Stimulated activated CD4-positive, alpha-beta T cell treated with anti-CD3 and anti-CD28 coated beads, Interleukin-1b, Interleukin-23, amount 100 ng/mL, for 1 hour (primary cell): ENCODE measurements at places on chromosomes 6 and 20.

- DNase-seq = no peak
Observed at GRCh38 chr20:54345301-54345724, 130.1 kb upstream of the DOK5 start.

GRCh38 chr6:18359237-18359885 is 27.8 kb upstream of the RNF144B start:
- no peak for DNase-seq

DNA sequence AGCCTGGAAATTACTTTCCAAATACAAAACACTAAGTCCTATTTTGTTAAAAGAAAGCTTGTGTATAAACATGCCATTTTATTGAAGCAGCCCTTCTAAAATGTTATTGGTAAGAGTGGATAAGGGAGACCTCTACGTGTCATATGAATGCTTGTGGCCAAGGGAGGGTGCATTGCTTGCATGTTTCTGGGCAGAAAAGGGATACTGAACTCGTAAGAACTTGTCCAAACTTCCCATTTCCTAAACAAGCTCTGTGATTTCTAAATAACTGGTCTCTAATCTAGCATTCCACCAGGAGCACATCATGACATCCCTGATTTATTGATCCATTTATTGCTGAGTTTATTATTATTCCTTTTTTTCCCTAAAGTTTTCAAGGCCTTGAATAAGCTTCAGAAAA is 474.1 kb downstream of the CD109 start:
- no peak for DNase-seq

DNA sequence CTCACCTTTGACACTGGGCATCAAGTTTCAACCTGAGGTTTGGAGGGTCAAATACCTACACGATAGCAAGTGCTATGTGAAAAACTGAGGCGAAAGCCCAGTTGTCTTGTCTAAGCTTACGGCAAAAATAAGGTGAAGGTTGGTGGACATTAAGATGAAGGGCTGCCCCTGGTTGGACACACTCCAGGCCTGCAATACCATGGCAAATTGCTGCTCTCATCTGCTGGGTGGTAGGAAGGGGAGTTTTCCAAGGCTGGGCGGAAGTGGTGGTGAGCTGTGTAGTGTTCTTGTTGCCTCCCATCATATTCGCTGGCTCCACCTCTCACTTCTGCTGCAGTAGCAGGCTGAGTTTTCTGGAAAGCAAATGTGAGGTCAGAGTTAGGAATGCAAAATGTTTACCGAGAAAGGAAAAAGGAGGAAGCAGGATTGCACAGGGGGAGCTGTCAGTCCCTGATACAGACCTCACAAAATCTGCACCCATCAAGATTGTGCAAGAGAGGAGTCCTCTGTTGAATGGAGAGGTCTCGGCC is 33.7 kb downstream of the SCP2D1 start:
- no peak for DNase-seq

GRCh38 chr20:53921443-53921973 is 148.9 kb downstream of the BCAS1 start:
- DNase-seq = no peak

- no peak for DNase-seq
Observed at GRCh38 chr6:64010010-64010409, 374.4 kb downstream of the PHF3 start.

- DNase-seq = no peak
Observed at GRCh38 chr20:11473983-11474382, 443.7 kb upstream of the BTBD3 start.

- DNase-seq = no peak
Observed at GRCh38 chr6:47631269-47631772, 67.1 kb upstream of the ADGRF4 start.

- DNase-seq = no peak
Observed at GRCh38 chr20:62469352-62469751, 6.4 kb downstream of the GATA5 start.

GRCh38 chr6:105452376-105452775 is 49.5 kb upstream of the PREP start:
- DNase-seq = no peak

- no peak for DNase-seq
Observed at GRCh38 chr6:44627091-44627882, 239.8 kb downstream of the CDC5L start.

DNA sequence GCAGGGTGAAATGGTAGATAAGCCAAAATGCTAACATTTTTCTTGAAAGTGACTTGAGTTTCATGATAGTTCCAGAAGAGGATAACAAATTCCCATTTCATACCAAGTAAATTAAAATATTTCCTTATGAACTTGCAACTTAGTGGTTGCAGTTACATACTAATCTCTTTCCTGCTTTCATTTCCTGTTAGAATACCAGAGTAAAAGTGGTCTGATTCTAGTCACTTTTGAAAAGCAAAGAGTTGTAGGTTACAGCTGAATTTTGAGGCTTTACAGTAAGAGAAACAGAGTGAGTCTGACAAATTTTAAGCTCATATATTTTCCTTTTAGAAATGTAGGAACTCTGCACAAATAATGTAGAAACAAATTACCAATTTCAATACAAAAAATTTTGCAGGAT is 117.4 kb downstream of the ZFAND3 start:
- DNase-seq = no peak

GRCh38 chr6:3654898-3655297 is 96.6 kb downstream of the PXDC1 start:
- no peak for DNase-seq

GRCh38 chr20:49986049-49986448 is 3.3 kb downstream of the SNAI1 start:
- no peak for DNase-seq

DNA sequence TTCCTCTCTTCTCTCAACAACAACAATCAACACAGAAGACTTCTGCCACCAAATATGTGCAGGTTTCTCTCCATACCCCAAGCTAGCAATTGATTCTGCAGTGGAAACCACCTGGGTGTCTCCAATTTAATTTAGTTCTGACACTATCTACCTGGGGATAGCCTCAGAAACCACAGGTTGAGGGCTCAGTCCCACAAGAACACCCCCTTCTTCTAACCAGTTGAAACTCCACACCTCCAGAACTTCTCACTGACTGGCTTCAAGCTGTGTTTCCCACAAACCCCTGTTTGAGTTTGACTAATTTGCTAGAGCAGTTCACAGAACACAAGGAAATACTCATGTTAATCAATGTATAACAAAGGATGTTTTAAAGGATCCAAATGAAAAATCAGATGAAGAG is 52.5 kb upstream of the SPTLC3 start:
- no peak for DNase-seq

GRCh38 chr6:121584586-121585369 is 149.3 kb downstream of the GJA1 start:
- DNase-seq = no peak

DNA sequence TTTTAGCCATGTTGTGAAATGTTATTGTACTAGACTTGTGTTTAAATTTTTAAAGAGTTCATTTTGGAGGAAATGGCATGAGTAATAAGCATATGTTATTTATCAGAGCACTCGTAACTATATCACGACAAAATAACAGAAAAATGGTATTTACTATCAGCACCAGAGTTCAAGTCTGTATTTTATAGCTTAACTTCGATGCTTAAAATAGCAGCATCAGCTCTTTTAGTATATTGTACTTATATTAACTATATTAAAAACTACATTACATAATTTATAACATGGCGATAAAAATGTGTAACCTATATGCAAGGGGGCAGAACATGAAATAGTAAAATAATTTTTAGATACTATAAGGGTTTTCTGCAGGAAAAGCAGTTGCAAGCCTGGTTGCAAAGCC is 52.9 kb downstream of the ABRACL start:
- no peak for DNase-seq

DNA sequence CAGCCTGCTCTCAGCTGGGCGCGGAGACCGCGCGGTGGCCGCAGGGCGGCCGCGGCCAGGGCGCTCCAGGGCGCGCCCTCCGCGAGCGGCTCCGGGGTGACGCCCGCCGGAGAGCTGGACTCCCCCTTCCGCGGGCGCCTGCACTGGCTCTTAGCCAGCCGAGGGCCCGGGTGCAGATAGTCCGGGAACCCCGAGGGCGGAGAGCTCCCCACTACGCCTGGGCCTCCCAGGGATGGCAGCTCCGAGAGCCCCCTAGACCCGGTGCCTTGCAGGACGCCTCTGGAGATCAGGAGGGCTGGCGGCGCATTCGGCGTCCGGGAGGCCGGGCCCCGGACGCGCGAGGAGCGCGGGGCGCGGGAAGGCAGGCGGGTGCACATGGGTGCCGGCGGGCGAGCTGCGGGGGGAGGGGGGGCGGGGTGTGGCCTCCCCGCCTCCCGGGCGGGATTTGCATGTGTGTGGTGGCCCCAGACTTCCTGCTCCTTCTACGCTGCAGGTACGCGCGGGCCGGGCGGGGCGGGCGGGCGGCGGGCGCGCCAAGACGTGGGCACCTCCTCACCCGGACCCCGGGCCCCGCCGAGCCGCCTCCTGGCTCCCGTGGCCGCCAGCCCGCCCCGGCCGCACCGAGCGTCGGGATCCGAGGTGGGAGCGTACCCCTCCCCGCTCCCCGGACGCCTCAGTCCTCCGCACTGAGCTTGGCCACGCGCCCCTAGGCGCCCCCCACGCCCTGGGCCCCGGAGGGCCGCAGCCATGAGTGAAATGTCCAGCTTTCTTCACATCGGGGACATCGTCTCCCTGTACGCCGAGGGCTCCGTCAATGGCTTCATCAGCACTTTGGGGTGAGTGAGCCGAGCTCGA is at the start of gene ITPR3:
TSS of gene ITPR3 (plus strand) at position 467 of the 855 bp plus-strand sequence. CDS start at position 748, 281 bp downstream.
- DNase-seq = peak; percentile 43

DNA sequence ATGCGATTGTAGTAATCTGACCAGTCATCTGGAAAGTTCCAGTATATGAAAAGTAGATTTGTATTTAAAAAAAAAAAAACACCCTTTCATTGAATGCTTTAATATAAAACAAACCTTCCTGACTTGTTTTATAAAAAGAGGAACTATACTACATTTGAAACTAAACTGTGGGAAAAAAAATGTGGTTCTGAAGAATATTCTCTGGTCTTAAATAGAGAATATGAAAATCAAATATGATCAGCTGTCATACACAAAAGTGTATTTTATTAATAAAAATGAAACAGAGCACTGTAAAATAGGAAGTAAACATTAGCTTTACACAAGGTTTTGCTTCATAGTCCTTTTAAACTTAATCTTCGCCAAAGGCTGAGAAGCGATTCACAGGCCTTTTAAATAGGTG is 25.3 kb upstream of the CD83 start:
- no peak for DNase-seq

GRCh38 chr6:117267054-117267347 is 1.6 kb downstream of the VGLL2 start:
- no peak for DNase-seq

GRCh38 chr6:105745464-105746129 is 340.5 kb upstream of the PRDM1 start:
- DNase-seq = no peak

GRCh38 chr6:15804164-15805154 is 141.6 kb upstream of the DTNBP1 start:
- DNase-seq = no peak

DNA sequence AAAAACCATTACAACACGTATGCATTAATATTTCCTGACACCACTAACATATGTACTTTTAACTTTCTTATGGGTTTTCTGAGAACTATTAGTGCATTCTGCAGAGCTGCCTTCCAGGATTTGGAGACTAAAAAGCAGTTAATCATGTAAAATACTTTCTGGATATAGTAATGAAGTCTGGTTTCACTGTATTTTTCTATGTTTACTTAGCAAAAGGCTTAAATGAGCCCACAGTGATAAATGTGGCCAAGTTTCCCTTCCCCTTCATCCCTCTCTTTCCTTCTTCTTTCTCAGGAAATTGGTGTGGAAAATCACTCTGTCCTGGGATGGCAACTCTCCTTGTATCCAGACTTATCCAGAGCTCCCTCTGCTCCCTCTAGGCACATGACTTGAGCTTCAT is 29.7 kb upstream of the ENPP1 start:
- no peak for DNase-seq

- DNase-seq = no peak
Observed at GRCh38 chr6:68633281-68633971, 1.7 kb upstream of the ADGRB3 start.

DNA sequence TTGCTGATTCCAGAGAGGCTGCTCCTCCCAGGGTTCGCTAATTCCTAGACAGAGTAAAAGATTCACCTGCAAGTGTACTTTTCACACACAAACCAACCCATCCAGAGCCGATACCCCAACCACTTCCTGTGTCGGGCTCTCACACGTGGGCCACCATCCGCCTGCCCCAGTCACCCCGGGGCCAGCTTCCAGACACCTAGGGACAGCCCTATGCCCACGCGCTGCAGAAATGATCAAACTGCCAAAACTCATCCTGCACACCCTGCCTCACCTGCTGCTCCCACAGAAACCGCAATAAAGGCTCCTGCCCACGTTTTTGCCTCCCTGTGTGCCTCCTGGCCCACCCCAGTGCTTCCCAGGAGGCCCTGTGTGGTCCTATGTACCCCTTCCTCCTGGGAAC is 59.5 kb downstream of the PSMG4 start:
- no peak for DNase-seq

DNA sequence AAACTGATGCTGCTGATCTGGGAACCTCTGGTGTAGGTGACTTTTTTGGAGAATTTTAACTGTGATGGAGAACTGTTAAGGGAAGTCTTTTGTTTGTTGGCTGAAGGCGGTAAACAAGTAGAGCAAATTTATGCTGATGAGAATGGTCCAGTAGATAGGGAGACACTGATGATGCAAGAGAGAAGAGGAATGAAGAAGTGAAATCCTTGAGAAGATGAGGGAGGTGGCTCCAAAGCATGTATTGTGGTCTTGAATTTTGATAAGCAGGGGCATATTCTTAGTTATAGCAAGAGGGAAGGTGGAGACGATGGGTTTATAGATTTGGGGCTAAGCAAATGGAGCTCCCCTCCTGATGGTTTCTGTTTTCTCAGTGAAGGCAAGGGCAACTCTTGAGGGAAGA is 22.0 kb downstream of the MAPK14 start:
- DNase-seq = no peak

DNA sequence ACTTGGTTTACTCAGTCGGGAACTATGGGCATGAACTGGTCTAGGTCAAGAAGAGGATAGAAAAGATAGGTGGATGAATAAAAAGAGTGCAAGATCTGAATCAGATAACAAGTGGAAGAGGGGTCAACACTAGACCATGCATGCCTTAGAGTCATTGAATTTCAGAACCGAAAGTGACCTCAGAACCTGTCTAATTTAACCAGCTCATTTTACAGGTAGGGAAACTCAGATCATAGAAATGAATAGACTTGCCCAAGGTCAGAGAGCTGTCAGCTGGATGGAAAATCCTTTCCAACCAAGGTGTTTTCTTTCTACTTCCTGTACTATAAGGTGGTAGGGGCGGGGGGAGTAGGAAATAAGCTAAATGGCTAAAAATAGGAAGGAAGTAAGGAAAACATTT is 121.4 kb upstream of the ADGRF1 start:
- no peak for DNase-seq
